GM12864 (cell line): ENCODE measurements at places on chromosomes 11 and 22.

DNA sequence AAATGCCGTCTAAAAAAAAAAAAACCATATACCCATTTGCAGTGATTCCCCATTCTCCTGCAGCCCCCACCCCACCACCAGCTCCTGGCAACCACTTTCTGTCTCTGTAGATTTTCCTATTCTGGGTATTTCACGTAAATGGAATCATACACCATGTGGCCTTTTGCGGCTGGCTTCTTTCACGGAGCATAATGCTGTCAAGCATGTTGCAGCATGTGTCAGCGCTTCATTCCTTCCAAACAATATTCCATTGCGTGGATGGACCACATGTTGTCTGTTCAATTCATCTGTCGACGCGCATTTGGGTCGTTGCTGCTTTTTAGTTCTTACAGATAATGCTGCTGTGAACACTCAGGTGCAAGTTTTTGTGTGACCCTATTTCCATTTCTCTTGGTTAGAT, 14.8 kb upstream of the EMID1 start:
- DNase-seq, result no peak

DNA sequence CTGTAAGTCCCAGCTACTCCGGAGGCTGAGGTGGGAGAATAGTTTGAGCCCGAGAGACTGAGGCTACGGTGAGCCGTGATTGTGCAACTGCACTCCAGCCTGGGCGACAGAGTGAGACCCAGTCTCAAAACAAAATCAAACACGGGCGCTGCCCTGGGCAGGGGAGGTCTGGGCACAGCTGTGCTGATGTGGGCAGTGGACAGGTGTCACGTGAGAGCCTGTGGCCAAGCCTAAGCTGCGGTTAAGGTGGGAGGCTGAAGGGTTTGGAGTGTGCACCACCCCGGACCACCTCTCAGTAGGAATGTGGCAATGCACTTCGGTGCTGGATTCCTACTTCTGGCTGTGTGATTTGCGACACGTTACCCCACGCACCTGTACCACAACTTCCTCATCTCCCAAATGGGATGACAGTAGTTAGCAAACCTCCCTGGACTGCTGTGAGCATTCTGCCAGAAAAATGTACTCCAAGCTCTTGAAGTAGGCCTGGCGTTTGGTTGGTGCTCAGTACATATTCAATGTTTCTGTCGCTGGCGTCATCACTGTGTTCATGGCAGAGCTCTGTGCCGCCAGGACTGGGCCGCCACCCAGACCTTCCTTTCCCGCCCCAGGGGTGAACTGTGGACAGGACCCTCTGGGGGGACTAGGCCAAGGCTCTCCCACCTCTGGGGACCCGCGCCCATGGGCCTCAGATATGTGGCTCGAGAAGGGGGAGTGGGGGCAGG, 807 bp upstream of the ZNF74 start:
- no peak for DNase-seq

- DNase-seq, result no peak
Observed at GRCh38 chr11:65911682-65912568, 6.9 kb downstream of the C11orf68 start.

GRCh38 chr11:103581760-103582159, 454.7 kb upstream of the DDI1 start:
- DNase-seq, result no peak

GRCh38 chr11:32479291-32479690, 44.0 kb upstream of the WT1 start:
- no peak for DNase-seq

- DNase-seq, result no peak
Observed at GRCh38 chr22:34476762-34477161, 556.5 kb upstream of the LARGE1 start.

- no peak for DNase-seq
Observed at GRCh38 chr11:90919332-90919731, 696.5 kb upstream of the CHORDC1 start.

DNA sequence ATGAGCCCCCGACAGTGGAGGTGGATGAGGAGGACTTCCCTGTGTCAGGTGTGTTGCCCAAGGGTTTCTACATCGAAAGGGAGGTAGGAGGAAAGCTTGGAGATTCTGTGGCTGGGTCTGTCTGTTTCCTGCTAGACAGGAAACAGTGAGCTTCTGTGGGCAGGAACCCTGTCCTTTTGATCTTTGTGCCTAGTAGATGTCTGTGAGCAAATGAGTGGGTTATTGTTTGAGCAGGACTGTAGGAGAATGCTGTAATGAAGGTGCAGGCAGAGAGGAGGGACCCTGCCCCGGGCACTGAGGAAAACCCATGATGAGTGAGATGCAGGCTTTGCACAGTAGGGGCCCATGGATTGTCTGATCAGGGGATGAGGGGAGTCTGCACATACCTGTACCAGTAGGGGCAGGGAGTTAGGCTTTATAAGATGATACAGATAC, 14.0 kb downstream of the USP35 start:
- DNase-seq, result no peak

DNA sequence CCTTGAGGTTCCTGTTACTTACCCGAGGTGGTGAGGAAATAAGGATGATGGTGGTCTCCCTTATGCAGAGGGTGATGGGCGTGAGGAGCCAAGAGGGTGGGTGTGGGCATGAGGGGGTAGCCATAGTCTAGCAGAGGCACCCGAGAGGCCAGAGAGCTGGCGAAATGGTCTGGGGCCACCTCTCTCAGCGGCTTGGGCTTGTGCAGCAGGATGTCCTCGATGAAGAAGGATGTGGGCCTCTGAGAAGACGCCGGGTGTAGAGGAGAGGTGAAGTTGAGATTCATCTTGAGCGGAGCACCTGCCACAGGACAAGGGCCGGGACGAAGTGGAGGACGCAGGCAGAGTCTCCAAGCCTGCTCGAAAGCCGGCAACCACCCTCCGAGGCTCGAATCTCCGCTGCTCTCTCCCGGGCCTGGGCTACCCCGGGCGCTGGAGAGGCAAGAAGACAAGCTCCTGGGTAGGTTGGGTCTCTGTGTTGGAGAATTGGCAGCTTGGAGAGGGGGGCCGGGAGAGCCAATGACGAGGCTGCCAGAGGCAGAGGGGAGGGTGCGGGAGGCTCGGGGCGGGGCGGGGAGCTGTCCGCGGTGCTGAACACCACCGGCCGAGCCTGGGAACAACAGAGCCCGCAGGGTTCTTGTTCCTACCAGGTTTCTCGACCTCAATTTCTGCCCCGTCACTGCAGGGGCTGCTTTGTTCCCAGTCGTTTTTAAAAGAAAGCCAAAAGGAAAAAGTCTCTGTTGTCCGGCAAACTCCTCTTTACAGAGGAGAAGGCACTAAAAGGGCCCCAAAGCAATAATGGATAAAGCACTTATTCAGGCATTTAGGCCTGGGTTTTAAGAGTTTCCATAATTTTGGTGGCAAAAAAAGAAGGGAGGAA, at the start of gene BSX:
Gene BSX (minus strand): TSS at position 447 of the 877 bp plus-strand sequence. CDS start 163 bp downstream, at position 284.
- DNase-seq, result no peak

- no peak for DNase-seq
Observed at GRCh38 chr11:25970726-25971508, 361.0 kb upstream of the ANO3 start.

DNA sequence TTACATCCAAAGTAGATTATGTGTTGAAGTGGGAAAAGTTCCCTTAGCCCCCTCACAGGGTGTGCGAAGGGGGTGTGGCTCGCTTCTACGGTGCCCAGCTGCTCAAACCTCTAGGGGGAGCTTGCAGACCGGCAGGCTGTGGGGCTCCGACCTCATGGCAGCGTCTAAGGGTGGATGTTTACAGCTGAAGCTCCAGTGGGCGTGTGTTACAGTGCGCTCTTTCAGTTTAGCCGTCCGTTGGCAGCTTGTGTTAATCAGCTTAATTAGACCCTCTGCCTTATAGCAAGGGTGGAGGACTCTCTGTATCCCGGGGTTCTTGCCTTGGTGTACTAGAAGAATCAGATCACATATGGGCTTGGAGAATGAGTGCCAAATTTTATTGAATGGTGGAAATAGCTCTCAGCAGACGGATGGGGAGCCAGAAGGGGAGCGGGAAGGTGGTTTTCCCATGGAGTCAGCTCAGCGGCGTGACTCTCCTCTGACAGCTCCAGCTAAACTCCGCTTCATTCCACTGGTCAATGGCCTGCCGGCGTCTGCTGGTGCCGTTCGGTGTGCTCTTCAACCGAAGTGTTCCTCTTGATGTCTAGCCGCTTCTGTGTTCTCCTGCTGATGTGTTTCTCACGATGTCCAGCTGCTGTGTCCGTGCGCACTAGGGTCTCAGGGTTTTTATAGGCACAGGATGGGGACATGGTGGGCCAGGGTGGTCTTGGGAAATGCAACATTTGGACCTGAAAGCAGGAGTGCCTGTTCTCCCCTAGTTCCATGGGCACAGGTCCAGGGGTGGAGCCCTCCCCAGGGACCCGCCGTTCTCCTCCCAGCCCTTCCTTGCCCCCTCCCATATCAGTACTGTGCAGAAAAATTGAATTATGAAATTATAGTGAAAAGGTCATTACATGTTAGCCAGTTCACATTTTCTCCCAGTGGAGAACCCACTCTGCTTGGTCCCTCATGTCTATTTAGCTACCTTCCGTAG, 28.6 kb upstream of the OR10G7 start:
- DNase-seq, result peak; percentile 43

DNA sequence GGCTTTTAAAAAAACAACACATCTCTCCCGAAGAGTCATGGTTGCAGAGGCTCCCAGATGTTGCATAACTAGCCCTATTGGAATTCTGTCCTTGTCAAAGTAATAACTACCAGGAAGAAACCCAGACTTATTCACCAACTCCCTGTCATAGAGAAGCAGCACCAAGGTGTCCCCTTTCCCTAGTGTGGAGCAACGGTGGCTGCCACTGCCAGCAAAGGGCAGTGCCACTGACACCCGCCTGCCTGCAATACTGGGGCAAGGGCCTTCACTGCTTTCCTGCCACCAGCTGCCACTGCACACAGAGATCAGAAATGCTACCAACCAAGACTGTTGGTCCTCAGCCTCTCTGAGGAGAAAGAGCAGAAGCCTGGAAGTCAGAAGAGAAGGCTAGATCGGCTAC, 27.3 kb downstream of the NAP1L4 start:
- DNase-seq, result no peak

DNA sequence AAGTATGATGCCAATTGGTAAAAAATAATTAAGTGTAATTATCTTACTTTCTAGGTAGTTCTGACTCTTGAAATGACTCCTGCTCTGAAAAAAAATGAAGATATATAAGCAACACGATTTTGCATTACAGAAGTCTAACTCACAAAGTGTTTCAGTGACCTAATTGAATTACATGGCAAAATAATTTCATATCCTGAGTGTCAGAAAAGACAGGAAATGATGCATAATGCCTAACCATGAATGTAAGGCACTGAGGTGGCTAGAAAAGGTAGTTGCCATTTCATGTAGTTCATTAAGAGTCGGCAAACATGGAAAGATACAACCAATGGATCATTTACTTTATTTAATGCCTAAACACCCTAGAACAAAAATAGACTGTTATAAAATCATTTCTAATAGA, 113.5 kb downstream of the GUCY1A2 start:
- DNase-seq, result no peak

GRCh38 chr11:79390923-79391322, 49.9 kb downstream of the TENM4 start:
- DNase-seq, result no peak

DNA sequence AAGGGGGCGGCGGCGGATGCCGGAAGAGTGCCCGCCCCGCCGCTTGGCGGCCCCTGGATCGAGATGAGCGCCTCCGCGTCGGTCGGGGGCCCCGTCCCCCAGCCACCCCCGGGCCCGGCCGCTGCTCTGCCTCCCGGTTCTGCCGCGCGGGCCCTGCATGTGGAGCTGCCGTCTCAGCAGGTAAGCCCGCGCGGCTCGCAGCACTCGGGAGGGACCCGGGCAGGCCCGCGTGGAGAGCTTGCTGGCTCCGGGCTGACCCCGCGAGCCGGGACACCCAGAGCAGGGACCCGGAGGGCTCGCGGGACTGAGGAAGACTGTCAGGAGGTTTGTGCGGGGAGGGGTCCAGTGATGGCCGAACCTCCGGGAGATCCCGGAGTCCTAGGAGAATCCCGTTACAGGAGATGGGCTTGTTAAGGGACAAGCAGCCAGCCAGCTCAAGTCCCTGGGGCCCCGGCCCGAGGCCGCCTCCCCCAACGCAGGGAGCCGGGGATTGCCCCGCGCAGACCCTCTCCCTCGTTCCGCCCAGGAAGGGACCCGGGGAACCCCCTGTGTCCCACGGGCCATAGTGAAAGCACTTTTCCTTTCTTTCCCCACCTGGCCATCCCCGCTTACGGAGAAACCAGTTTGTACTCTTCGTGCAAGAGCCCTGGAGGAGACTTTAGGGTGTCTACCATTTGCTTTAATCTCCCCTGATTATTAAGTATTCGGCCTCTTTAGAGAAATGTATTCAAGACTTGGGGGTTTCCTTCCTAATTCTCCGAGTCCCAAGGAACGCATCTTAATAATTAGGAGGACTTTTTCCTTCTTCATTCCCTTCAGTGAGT, 547 bp downstream of the UVRAG start:
- DNase-seq, result no peak

DNA sequence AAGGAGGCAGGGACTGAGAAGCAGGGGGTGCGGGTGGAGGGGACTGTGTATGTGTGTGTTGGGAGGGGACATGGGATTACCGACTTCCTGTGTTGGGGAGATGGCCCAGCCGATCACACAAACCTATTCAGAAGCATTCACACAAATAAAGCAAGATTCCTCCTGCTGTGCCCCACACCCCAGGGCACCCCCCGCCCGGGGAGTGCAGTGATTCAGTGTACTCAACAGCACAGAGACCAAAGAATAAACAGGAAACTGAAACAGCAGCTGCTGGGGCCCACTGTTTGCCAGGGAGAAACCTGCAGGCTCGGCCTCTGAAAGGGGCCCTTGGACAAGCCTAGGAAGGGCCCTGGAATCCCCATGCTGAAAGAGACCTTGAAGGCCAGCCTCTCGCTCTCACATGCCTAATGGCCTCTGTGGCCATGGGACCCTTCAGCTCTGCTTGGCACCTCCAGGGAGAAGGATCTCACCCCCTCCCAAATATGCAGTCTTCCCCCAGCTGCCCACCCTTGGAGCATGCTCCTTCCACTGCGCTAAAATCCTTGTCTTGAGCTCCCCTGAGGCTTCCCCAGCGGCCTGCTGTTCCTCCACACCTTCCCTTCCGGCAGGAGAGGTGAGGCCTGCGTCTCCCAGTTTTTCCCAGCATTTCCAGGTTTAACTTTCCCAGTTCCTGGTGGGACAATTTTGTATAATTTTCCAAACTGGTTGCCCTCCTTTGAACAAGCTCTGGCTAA, 72.9 kb downstream of the CSNK2A3 start:
- no peak for DNase-seq

GRCh38 chr22:17998913-17999312, 25.4 kb downstream of the MICAL3 start:
- no peak for DNase-seq

DNA sequence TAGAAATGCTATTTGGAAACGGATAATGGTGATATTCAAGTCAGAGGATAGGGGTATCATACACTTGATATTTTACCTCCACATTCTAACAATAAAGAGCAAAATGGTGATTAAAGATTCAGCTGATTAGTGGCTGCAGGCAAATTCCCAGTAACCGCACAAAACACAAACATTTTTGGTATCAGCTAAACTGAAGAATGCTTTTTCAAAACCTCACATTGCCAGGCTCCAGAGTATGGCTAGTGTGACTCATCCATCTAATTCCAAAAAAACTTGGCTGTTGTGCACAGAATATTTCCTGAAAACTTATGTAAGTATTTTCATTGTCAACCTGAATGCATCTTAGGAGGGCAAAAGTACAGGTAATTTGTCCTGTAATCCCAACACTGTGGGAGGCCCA, 10.9 kb downstream of the SRPRA start:
- no peak for DNase-seq

- no peak for DNase-seq
Observed at GRCh38 chr11:108732395-108732794, 67.5 kb downstream of the DDX10 start.

GRCh38 chr11:46390331-46391171, 1.0 kb downstream of the CHRM4 start:
- DNase-seq, result no peak
